ENCODE measurements at places on chromosomes 5 and 9.

DNA sequence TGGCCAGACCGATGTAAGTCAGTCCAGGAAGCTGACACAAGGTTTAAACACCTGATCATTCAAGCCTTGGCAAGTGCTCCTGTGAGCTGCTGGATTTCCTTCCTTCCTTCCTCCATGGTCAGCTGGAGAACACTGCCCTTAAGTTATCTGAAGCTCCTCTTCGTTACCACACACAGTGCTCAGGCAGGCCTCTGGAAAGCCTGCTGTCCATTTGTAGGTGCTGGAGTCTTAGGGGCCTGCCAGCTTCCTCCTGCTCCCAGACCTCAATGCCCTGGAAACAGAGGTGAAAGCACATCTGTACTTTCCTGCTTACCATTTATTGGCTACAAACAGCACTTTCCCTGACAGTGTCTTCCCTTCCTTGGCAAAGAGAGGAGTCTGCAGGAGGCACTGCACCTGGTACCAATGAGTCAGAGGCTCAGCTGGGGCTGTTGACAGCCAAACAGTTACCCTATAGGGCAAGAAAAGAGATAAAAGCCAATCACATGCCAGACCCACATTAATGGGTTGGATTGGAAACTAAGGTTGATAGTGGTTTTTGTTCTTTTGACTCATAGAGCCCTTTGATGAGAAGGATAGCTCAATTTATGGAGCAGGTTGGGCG, 72.6 kb upstream of the PUM3 start:
- no peak for DNase-seq

DNA sequence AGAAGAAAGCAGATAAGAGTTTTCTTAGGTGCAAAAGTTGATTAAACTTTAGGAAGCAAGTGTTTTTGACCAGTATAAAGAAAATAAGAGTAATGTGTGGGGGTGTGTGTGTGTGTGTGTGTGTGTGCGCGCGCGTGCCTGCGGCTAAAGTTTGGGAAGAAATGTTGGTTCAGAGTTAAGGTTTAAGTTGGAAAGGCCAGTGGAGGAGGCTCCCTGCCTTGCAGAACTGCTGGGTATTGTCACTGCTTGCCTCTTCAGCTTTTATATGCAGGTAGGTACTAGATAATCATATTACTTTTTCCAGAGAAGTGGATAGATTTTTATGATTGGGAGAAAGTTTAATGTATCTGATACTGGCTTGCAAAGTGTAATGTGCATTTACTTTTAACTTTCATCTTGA, 2.0 kb downstream of the PIK3R1 start:
- no peak for DNase-seq

DNA sequence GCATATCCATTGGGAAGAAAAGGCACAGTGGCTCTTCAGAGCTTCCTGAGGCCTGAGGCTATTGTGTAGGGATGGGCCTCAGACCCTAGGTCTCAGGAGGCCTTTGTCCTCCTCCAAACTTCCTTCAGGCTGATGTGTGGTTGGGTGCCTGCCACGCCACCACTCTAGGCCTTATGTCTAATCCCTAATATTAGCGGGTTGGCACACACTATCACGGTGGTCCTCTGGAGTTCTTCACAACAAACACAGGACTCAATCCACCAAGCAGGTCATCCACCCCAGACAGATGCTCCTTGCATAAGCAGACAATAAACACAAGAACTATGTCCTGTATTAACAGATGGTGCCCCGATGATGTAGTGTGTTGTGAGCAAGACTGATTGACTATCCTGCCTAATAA, 31.0 kb upstream of the FSTL4 start:
- no peak for DNase-seq

DNA sequence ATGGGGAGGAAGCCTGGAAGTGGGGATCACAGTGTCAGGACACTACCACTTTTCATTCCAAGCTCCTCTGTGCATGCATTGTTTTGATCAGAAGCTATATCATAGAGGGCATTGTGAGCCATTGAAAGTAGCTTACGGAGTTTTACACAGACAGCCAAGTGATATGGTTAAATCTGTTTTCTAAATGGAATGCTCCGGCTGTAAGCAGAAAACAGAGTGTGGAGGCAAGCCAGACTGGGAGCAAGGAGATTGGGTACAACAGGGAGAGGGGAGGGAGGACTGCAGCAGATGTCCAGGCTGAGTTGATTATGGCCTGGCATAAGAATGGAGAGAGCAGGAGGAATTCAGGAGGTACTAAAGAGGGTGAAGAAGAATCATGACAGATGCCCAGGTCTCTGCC, 15.5 kb upstream of the SOWAHA start:
- DNase-seq: no peak

DNA sequence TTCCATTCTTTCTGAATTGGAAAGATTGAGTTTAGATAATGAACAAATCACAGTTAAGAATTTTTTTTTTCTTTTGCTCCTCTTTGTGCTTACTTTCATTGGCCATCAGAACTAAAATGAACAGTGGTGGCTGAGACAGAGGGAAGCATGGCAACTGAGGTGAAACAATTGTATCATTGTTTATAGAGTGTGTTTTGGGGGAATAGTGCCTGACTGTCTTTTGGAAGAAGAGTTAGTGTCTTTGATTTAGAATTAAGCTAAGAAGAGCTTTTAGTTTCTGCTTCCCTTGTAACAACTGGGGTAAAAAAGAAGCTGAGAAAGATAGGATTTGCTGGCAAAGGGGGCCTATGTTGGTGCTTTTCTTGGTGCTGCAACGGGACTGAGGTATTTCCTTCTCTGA, 24.0 kb downstream of the HSD17B4 start:
- DNase-seq: no peak

- no peak for DNase-seq
These were observed 414.8 kb downstream of the GADD45G start for GRCh38 chr9:90019626-90020025.

Measured in stimulated activated naive CD4-positive, alpha-beta T cell treated with Interleukin-2 at 50 U/mL for 16 hours (primary cell).